ENCODE measurements at places on chromosomes 2 and 18. TPM values are rescaled to one million over a fixed set of nuclear protein-coding genes. Genes with fewer than 3 reads are reported as not detected.

GRCh38 chr18:49855711-49856415 lies 42.5 kb upstream of the ACAA2 start:
- H3K27me3 ChIP-seq, result no peaks in the 10 kb centered on the region
- no peak overlapping the region for H3K4me3 ChIP-seq
- no peak for DNase-seq
- no peak overlapping the region for H3K27ac ChIP-seq

GRCh38 chr2:190794377-190794776 lies 86.2 kb upstream of the GLS start:
- H3K36me3 ChIP-seq, result no peaks in the 10 kb centered on the region
- DNase-seq, result no peak
- no peaks in the 10 kb centered on the region for H3K4me1 ChIP-seq

GRCh38 chr18:55435592-55435991 lies 152.4 kb downstream of the TCF4 start:
- no peaks in the 10 kb centered on the region for H3K36me3 ChIP-seq
- no peak for DNase-seq
- H3K4me3 ChIP-seq, result no peak overlapping the region
- H3K4me1 ChIP-seq, result no peaks in the 10 kb centered on the region

DNA sequence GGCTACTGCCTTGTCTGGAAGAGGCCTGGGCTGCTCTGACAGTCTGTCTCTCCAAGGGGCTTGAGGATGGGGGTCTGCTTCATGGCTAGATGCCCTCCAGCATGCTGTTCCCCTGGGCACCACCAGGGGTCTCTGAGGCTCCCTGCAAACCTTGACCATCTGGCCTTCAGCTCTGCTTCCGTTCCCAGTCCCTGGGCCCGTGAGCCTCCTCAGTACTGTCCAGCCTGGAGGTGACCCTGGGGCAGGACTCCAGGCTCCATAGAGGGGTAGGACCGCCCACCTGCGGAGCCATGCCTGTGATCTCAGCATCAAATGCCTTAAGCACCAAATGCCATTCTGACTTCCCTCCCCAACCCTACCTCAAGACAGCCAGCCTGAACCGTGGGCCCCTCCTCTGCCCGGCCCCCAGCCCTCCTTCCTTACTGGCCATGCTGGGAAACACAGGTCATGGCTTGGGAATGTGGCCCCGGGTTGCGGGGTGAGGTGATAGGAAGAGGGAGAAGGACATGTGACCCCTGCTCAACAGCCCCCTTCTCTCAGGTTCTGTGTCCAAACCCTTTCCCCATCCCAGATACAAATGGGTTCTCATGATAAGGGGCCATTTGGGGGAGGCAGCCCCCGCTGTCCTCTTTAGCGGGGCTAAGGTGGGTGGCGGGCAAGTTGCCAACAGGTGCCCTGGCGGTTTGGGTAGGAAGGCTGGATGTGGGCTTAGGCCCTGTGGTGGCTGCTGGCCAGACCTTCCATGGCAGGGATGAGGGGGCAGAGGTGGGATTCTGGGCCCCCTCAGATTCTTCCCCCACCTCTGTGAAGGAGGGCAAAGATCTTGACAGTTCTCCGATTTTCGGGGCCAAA lies 25.0 kb downstream of the SPEG start:
- no peaks in the 10 kb centered on the region for H3K36me3 ChIP-seq
- no peaks in the 10 kb centered on the region for H3K27me3 ChIP-seq
- DNase-seq, result no peak
- H3K4me3 ChIP-seq, result no peak overlapping the region
- no peak overlapping the region for H3K27ac ChIP-seq

DNA sequence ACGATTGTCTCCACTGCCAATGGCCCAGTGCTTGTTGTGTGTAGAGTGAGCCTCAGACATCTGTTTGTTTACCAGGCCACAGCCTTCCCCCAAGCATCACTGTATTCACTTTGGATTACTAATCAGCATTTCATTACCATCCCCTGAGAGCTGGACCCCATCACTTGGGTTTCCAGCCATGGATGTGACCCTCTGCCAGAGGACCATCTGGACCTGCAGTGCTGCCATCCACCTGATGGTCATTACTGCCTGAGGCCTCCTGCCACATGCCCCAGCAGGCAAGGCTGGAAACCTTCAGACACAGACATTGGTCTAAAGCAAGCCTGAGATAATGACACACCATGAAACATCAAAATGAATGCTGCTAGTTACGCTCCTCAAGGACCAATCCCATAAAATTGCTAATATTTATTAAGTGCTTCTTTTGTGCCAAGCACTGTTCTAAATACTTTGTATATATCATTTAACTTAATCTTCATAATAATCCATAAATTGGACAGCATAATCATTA lies 2096.3 kb upstream of the CELF4 start:
- no peak for DNase-seq
- no peaks in the 10 kb centered on the region for H3K36me3 ChIP-seq

- no peak for DNase-seq
- no peak overlapping the region for H3K4me3 ChIP-seq
- no peaks in the 10 kb centered on the region for H3K27me3 ChIP-seq
- no peak overlapping the region for H3K27ac ChIP-seq
Measured at GRCh38 chr2:220552790-220553535, 925.5 kb downstream of the SLC4A3 start.

DNA sequence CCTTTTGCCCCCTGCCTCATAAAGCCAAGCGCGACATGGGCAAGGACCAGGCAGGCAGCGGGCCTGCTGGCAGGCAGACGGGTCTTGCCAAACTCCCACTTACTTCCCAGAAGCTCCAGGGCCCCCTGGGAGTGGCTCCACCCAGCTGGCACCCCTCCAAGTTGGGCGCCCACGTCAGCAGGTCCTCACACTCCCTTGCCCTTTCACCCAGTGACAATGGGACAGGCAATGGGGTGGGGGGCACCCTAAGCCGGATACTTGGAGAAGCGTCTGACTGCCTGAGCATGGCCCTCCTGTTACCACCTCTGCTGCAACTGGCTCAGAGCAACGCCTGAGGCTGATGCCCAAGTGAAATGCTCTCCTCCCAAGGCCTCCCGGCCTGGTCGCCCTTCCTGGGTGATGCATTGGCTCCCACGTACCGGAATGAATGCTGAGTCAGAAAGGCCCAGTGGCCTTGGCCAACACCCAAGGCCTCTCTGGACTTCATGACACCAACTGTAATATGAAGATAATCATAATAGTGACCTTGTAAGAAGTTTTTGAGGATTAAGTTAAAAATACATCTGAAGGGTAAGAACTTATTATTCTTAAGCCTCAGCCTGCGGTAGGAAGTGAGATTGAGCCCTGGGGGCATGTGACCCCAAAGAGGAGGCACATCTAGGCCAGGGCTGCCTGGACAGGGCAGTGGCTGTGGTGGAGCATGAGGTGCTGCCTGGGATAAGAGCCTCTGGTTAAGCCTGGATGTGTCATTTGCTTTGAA lies 31.6 kb downstream of the KCNK3 start:
- no peaks in the 10 kb centered on the region for H3K27me3 ChIP-seq
- no peaks in the 10 kb centered on the region for H3K36me3 ChIP-seq
- peak overlapping the region; percentile 52 for H3K27ac ChIP-seq
- H3K4me1 ChIP-seq, result no peaks in the 10 kb centered on the region

GRCh38 chr2:158809816-158810215 lies 14.7 kb downstream of the DAPL1 start:
- H3K36me3 ChIP-seq, result no peaks in the 10 kb centered on the region
- H3K27ac ChIP-seq, result no peak overlapping the region
- H3K4me3 ChIP-seq, result no peak overlapping the region

GRCh38 chr2:225355788-225356187 lies 43.7 kb upstream of the NYAP2 start:
- H3K27ac ChIP-seq, result no peak overlapping the region
- H3K4me1 ChIP-seq, result no peaks in the 10 kb centered on the region
- DNase-seq, result no peak
- no peaks in the 10 kb centered on the region for H3K27me3 ChIP-seq
- H3K4me3 ChIP-seq, result no peak overlapping the region

- H3K27ac ChIP-seq, result no peak overlapping the region
- H3K4me3 ChIP-seq, result no peak overlapping the region
- no peaks in the 10 kb centered on the region for H3K27me3 ChIP-seq
- H3K4me1 ChIP-seq, result no peaks in the 10 kb centered on the region
- DNase-seq, result peak; percentile 54
Measured at GRCh38 chr2:161766334-161766733, 142.1 kb downstream of the SLC4A10 start.

GRCh38 chr2:227460833-227461232 lies 11.1 kb upstream of the AGFG1 start:
- no peak for DNase-seq
- H3K4me3 ChIP-seq, result no peak overlapping the region
- no peaks in the 10 kb centered on the region for H3K27me3 ChIP-seq

DNA sequence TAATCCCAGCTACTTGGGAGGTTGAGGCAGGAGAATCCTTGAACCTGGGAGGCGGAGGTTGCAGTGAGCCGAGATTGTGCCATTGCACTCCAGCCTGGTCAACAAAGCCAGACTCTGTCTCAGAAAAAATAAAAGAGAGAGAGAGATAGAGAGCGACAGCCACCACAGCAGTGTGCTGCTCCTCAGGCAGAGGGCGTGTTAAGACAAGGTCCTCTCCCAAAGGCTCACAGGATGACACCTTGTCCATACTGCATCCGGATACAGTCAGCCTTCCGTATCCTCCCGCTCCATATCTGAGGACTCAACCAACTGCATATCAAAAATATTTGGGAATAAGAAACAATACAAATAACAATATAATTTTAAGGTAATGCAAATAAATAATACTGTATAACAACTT lies 20.1 kb downstream of the ARL4C start:
- H3K4me1 ChIP-seq, result no peaks in the 10 kb centered on the region
- H3K36me3 ChIP-seq, result no peaks in the 10 kb centered on the region
- H3K4me3 ChIP-seq, result no peak overlapping the region
- H3K27ac ChIP-seq, result no peak overlapping the region

DNA sequence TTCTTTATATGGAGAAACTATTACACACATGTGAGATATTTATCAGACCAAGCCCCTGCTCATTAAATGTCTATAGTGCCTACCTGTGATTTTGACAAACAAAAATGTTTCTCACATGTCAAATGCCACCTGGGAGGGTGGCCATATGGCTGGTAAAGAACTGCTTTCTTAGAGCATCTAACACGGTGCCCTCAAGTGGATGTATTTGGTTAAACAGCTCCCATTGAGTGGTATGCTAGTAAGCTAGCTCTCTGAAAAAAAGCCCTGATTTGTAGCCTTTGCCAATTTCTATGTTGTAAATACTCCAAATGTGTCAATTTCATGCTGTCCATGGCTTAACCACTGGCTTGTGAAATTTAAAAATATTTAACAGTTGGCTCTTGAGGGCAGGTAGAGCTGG lies 94.6 kb downstream of the PMAIP1 start:
- no peaks in the 10 kb centered on the region for H3K4me1 ChIP-seq
- DNase-seq, result no peak

DNA sequence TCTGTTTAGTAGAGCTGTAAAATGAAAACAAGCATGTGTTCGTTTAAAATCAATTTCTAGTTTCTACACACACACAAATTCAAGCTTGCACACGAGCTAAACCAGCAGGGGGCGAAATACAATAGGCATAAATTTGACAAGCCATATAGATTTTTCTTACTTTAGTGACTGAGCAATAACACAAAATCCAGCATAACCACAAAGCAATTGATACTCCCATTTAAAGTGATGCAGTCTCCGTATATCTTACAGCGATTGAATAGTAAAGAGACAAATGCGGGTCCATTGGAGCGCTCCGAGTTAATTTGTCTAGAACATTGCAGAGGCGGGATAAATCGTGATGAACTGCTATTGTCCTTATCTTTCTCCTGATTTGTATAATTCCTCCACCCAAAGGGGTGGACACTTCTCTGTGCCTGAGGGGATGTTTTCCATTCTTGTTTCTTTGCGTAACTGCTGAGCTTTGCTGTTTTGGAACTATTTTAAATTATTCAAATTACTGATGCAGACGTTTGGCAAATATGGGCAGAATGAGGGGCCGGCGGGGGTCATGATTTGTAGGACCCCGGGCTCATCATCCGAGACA lies 1.2 kb upstream of the AFTPH start:
- no peaks in the 10 kb centered on the region for H3K4me1 ChIP-seq
- peak; percentile 88 for DNase-seq
- no peaks in the 10 kb centered on the region for H3K27me3 ChIP-seq
- no peaks in the 10 kb centered on the region for H3K36me3 ChIP-seq

DNA sequence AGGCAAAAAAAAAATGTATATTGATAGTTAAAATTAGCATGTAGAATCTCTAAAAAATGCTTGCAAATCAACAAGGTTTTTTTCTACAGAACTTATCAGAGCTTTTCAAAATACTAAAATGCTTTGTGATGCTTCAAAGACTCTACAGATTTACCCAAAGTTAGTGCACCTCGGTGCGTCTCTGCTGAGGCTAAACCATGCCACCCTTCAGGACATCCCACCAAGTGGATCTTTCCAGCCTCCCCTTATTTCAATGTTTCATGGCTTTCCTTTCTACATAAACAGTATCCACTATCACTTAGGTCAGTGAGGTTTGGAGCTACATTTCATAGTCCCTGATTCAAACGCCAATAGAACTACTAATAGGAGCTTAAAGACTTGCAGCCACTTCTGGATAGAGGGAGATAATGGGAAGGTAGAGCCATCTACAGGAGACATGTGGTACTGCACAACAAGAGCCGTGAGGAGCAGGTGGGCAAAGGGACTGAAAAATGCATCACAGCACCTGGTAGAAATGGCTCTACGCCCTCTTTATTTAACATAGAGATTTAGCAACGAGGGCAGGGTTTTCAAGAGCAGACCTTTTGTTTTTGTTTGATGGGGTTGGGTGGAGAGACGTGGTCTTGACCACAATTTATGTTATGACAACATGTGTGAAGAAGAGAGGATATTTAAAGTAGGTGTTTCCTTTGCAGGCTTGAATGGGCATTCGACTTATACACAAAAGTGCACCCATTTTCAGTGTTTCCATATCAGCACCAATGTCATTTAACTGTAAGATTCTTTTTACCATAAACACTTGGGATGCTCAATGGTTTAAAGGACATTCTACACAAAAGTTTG lies 56.1 kb upstream of the SLC35G4 start:
- H3K4me3 ChIP-seq, result no peak overlapping the region
- H3K27me3 ChIP-seq, result no peaks in the 10 kb centered on the region
- no peaks in the 10 kb centered on the region for H3K36me3 ChIP-seq
- no peak for DNase-seq
- H3K27ac ChIP-seq, result no peak overlapping the region
- H3K4me1 ChIP-seq, result no peaks in the 10 kb centered on the region

- no peaks in the 10 kb centered on the region for H3K36me3 ChIP-seq
- peak overlapping the region; percentile 75 for H3K27ac ChIP-seq
- peaks cover 83% of the 10 kb centered on the region for H3K4me1 ChIP-seq
- H3K4me3 ChIP-seq, result peak overlapping the region; percentile 25
- peak; percentile 72 for DNase-seq
- H3K27me3 ChIP-seq, result no peaks in the 10 kb centered on the region
Measured at GRCh38 chr2:119425620-119426395, 5.8 kb upstream of the TMEM37 start.

- no peak overlapping the region for H3K4me3 ChIP-seq
- no peak overlapping the region for H3K27ac ChIP-seq
- no peak for DNase-seq
- no peaks in the 10 kb centered on the region for H3K27me3 ChIP-seq
- no peaks in the 10 kb centered on the region for H3K4me1 ChIP-seq
- no peaks in the 10 kb centered on the region for H3K36me3 ChIP-seq
Measured at GRCh38 chr2:41160439-41160838, 708.5 kb upstream of the SLC8A1 start.

NEU2 gene
- total RNA-seq, result not detected

ATG9A gene
- 98.8 TPM for total RNA-seq

LRATD1 gene
- total RNA-seq, result 152 TPM

ANKRD39 gene
- total RNA-seq, result 17.3 TPM

CCDC148 gene
- total RNA-seq, result not detected

RAD51AP2 gene
- not detected for total RNA-seq

SPP2 gene
- not detected for total RNA-seq

CDH7 gene
- not detected for total RNA-seq

PFN4 gene
- total RNA-seq, result not detected

KIF1A gene
- 1.1 TPM for total RNA-seq

TPO gene
- 11.2 TPM for total RNA-seq

NPPC gene
- not detected for total RNA-seq

TRPM8 gene
- not detected for total RNA-seq

POTEJ gene
- total RNA-seq, result not detected

HOXD11 gene
- not detected for total RNA-seq

Data from Peyer's patch (tissue), 4 donors.